ENCODE measurements at places on chromosomes 7 and 10.

DNA sequence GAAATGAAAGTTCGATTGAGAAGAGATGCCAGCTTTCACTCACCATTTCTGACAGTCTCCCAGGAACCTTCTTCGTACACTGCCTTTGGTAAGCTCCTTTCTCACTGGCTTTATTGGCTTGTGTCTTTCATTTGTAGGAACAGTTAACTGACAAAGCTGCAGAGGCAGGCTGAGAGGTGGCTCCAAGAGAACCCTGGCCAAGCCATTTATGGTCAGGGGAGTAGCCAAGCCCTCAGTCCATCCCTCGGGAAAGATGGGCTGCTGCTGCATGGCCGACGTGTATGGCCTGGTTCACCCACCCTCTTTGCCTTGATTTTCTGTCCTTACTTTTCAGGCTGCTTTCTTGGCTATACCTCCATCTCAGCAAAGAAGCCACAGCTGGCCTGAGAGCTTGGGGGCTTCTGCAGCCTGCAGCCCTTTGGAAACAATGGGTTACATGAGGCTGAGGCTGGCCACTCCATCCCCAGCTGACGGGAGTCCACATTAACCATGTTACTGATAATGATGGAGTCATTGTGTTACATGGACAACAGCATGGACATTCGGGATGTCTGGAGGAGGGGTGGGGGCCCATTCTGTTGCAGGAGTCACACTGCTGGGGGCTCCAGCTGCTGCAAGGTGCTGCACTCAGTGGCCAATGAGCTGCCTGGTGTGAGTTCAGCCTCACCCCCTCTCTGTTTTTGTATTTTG is at the start of gene OPALIN:
OPALIN (minus strand) TSS at position 152 of the 690 bp plus-strand sequence; CDS start at position 46, 106 bp downstream.
- no peak for DNase-seq

DNA sequence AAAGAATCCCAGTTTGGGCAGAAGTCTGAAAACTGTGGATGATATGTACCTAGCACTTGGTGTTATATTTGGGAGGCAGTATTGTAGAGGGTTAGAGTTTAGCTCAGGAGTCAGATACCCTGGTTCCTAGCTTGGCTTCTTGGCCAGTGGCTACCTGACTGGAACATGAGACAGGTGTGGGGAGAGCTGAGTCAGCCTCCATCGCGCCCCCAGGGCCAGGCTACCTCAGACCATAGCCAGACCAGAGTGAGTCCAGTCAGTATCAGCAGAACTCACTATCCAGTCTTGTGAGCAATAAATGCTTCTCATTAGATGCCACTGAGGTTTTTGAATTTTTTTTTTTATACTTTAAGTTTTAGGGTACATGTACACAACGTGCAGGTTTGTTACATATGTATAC is 26.0 kb downstream of the CYP3A5 start:
- no peak for DNase-seq

GRCh38 chr10:60341969-60342368 is 47.7 kb downstream of the ANK3 start:
- DNase-seq = no peak

DNA sequence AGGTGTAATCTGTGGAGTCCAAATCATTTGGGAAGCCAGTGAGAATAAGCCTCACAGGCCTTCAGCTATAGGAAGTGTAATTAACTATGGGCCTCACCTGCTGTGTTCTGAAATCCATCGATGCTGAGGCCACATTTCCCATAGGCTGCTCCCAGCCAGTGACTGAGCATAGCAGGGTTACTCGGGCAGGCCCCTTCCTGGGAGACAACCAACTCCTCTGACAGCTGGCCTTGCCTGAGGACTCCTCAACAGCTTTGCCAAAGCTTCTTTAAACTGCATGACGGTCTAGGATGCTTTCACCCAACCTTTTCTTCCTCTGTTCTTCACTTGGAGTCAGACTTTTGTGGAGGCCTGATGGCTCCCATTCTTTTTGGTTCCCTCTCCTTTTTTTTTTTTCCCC is 63.8 kb upstream of the SMNDC1 start:
- no peak for DNase-seq

GRCh38 chr7:134062460-134062859 is 64.7 kb upstream of the LRGUK start:
- no peak for DNase-seq

DNA sequence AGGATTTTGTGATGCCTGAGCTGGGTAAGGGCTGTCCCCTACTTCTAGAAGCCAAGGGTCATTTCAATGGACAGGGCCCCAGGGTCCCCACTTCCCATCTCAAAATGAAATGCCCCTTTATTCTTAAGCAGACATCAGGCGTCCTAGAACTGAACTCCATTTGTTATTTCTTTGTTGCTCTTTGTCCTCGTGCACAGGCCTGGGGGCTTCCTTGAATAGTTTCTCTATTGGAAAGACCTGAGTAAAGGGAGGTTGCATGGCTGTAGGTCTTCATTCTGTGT is 311.4 kb upstream of the ZNF32 start:
- no peak for DNase-seq

GRCh38 chr7:112042631-112043030 is 163.6 kb downstream of the DOCK4 start:
- no peak for DNase-seq

- peak; percentile 31 for DNase-seq
Observed at GRCh38 chr10:126014309-126014708, 117.9 kb downstream of the FANK1 start.

DNA sequence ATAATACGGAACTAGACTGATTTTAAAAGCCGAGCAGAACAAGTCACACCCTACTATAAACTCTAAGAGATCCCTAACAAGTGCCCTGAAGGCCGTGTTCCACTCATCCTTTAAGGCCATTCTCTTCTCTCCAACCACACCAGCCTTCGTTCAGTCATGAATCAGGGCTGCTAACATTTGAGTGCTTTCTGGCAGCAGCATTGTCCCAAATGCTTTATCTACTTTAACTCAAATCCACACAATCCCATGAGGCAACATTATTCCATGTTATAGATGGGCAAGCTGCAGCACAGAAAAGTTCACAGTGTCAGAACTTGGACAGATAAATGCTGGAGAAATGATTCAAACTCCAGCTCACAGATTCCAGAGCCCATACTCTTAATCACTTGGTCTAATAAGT is 73.5 kb downstream of the MALSU1 start:
- no peak for DNase-seq

- DNase-seq = no peak
Observed at GRCh38 chr10:18216482-18216881, 76.3 kb downstream of the CACNB2 start.

- DNase-seq = peak; percentile 45
Observed at GRCh38 chr7:74627661-74628411, 29.7 kb upstream of the GTF2I start.

- DNase-seq = no peak
Observed at GRCh38 chr7:66899552-66900280, 21.3 kb upstream of the TMEM248 start.

DNA sequence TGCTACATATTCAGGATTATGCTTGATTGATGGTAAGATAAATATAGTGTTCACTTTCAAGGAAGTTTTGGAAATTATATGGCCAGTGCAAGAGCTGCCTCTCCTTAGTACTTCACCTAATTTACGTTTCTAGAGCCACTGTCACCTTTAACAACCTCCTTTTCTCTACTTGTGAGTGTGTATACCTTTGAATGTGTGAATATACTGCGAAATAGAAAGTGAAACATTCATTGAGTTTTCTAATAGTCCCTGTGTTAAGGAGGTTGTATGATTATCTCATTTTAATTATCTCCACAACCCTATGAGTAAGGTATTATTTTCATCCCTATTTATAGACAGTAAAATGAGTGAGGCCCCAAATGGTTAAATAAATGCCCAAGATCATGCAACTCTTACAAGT is 1050.5 kb downstream of the XPNPEP1 start:
- DNase-seq = no peak

GRCh38 chr10:1612908-1613307 is 124.4 kb downstream of the ADARB2 start:
- DNase-seq = no peak

- DNase-seq = no peak
Observed at GRCh38 chr7:99623091-99623693, 6.4 kb downstream of the ZSCAN25 start.

GRCh38 chr7:141612861-141613260 is 61.7 kb downstream of the AGK start:
- no peak for DNase-seq

DNA sequence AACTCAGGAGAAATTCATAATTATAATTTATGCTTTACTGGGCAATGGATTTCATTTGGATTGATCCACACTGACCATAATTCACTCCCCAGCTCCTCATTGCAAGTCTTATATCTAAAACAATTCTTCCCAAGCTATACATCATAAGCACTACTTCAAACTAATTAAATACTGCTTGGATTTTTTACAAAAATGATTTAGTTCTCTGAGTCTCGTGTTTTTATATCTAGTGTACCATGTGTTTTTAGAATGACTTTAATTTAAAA is 443.8 kb downstream of the GPAM start:
- DNase-seq = no peak

- DNase-seq = no peak
Observed at GRCh38 chr7:98988641-98989040, 110.3 kb downstream of the TRRAP start.

- no peak for DNase-seq
Observed at GRCh38 chr10:88243202-88243744, 339.8 kb downstream of the RNLS start.

DNA sequence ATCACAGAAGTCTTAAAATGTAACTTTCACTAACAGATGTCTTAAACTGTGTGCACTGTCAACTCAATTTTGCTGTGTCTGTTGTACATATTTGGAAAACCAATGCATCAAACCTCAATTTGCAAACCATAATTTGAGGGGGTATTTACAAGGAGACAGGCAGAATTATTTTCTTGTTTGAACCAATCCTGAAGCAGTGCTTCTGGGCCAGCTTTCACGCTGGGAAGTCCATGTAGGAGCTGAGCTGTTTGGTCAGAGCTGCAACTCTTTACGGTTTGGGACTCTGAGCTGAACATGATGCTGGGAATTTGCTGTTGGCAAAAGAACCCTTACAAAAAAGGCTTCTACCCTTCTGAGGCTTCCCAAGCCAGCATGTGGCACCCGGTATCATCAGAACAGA is 43.2 kb upstream of the EPC1 start:
- no peak for DNase-seq

DNA sequence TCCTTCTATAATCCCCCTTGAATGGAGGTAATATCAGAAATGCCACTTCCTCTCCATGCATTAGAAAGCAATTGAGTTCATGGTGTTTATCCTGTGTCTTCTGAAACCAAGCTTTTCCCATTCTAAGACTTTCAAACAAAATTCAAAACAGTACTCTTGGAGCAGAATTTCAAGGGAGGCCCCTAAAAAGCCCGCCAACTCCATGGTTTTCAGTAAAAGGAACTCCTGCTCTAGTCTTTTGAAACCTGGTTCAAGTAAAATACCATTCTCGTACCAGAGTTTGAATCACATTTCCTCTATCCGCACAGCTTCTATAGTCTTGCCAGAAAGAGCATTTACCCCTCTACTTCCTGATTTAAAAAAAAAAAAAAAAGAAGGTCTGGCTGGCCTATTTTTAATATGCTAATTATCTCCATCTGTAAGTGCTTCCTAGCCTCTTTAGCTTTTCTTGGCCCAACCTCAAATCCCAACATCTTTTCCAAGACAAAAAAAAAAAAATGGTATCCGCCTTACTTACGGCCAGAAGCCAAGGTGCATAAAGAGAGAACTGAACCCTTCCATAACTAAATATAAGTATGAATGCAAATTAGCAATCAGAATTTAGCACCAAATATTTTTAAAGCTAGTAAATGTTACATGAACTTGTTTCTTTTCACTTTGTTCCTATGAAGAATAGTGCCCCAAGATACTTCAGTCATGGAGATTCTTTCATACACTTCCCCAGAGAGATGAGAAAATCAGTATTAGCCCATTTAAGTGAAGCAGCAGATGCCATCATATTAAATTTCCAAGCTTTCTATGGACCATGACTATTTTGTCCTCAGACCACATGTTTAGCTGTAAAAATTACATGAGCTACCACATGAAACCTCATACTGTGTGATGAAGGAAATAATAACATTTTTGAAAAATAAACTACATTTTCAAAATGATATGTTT is 199.9 kb upstream of the FAM3C start:
- DNase-seq = no peak

DNA sequence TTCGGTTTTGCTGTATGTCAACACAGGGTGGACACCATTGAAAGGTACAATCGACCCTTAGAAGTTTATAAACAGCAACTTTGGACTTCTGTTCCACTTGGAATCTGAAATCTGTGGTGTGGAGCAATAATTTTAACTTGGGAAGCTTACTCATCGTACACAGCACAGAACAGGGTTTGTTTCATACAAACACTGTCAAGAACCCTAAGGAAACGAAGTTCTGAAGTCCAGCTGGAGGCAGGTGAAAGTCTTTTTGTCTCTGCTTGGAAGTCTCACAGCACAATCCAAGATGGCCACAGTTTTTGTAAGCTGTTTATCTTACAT is 31.5 kb downstream of the NMT2 start:
- no peak for DNase-seq

DNA sequence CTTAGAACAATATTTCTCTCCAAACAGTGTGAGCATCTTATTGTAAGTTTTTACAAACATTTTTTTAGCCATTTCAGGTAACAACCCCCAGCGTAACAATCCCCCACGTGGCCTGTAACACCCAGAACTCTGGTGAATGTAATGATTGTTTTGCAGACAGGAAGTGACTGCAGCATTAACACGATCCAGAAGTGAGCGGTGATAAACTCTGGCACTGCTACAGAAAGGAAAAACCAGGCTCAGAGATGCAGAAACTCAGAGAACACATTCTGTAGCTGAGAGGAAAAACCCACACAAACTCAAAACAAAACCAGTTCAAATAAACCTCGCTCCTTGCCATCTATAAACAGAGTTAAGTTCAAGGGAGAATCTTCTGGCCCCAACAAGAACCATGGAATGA is 285.7 kb downstream of the FGFR2 start:
- no peak for DNase-seq

DNA sequence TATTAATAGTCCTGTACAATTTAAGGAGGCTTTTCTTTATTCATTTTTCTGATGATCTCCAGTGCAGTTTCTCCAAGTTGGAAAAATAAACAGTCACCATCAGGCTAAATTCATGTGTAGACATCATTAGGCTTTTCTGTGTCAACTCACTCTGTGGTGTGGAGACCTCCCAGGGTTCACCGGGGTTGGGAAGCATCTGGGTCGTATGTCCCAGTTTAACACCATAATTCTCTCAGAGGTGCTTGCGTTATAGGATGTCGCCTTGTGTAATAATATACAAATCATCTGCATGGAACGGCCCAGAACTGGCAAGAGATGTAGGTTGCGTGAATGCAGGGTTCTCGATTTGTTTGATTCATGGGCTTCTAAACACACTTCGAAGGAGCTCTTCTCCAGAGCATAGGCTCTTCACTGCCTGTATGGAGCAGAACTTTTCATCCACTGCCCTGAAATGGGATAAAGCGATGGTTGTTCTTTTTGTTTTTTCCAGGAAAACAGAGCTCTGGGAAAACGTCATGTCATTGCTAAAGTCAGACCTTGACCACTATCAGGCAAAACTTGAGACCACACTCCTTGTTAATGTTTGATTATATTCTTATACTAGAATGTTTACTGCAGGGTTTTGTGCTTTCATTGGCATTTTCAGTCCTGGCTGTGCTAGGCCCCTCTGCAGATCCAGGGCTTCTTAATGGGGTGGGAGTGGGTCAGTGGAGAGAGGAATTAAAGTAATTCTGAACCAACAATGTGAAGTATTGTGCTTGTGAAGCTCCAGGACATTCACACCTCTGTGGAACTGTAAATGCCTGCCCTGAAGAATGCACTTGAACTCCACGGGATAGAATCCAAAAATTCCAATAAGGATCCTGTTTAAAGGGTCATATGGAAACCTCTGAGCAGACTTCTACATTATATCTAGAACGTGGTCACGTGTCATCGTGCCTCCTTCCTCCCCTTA is 172.8 kb downstream of the TRIL start:
- DNase-seq = no peak

GRCh38 chr10:44125879-44126278 is 259.0 kb downstream of the CXCL12 start:
- peak; percentile 84 for DNase-seq

Data from GM04503 (cell line).